ENCODE measurements at places on chromosomes 2 and 18.

GRCh38 chr18:61528961-61529360 is 195.7 kb downstream of the CDH20 start:
- DNase-seq = no peak

- DNase-seq = no peak
These were observed 125.0 kb downstream of the SETBP1 start for GRCh38 chr18:44805643-44806042.

DNA sequence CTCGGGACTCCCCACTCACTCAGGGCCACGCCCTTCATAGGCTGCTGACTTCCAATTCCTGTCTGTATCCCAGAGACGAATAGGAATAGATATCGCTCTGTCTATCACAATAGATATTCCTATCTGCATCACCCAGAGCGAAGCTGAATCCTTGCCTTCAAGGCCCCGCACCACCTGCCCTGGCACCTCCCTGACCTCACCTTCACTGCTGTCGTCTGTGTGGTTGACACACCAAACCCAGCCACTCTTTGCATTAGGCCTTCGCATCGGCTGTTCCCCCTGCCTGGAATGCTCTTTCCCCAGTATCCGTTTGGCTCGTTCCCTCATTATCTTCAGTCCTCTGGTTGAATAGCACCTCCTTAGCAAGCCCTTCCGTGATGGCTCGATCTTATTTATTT is 43.5 kb downstream of the ATOH8 start:
- DNase-seq = no peak

DNA sequence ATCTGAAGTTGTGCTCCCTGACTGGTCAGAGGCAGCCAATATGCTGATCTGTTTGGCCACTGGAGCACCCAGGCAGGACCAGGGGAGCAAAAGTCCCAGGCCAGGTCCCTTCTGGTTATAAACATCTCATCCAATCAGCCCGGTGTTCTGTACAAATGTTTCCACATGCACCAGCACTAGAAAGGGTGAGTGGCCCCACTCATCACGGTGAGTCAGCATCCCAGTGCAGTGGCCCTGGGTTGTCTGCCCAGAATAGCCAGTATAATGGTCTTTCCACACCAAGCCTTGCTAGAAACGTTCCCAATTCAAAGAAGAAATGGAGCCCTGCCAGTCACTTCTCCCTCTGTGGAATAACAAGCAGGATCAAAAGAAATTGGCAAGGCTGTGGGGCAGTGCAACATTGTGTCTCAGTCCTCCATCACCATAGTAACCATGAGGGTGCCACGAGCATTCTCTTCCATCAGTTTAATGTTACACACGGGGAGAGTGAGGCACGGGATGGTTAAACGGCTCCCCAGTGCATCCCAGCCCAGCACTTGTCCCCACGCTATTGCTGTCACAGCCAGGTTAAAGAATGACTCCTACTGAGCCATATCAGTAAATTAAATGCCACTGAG is 174.9 kb downstream of the SEPTIN10 start:
- DNase-seq = no peak

- no peak for DNase-seq
These were observed 147.7 kb upstream of the SP5 start for GRCh38 chr2:170567429-170567828.

DNA sequence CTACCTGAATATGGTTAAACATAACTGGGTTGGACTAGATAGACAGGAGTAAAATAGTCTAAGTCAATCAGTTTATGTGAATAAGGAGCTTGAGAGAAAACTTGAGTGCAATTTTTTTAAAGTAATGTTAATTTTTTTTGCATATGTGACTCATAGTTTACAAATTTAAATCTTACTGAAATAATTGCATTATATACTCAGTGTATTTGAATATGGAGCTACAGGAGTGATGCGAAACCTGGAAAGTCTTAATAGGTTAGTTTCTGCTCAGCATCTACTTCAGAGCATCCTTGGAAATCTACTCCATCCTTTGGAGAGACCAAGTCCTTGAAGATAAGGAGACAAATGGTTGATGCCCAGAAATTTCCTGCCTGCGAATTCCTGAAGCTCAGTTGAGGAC is 318.8 kb upstream of the NXPH2 start:
- no peak for DNase-seq

DNA sequence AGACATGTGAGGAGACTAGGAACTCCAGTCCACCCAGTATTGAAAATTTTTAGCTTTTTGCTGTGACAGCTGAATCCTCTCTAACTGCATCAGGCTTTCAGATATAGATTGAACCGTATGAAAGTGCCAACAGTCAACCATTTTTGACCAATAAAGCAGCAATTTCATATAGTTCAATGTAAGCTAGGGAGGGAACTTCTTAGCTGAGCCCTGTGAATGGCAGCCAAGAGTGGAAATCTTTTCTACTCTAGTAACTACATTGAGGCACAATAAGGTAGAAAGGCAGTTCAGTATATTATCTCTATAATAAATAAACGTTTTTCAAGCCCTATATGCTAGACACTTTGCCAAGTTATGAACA is 96.3 kb upstream of the TANK start:
- no peak for DNase-seq

- DNase-seq = no peak
These were observed 121.4 kb upstream of the CCDC195 start for GRCh38 chr2:224837558-224837957.

DNA sequence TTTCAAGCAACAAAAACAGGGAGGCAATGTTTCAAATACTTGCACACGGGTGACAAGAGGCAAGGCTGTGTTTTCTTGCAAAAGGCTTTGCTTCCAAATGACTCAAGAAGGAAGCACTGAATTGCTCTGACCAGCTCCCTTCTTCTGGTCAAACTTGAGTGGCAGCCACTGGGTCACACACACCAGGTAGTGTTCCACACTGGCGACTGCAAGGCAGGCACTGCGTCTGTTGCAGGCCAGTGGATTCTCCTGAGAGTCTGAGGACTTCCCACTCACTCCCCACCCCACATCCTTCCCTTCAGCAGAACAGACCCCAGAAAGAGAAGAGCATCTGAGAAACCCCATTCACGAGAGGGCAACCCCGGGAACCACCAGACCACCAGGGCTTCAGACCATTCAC is 19.8 kb downstream of the PARD6G start:
- no peak for DNase-seq

- DNase-seq = no peak
These were observed 10.1 kb upstream of the NARS1 start for GRCh38 chr18:57631697-57632096.

DNA sequence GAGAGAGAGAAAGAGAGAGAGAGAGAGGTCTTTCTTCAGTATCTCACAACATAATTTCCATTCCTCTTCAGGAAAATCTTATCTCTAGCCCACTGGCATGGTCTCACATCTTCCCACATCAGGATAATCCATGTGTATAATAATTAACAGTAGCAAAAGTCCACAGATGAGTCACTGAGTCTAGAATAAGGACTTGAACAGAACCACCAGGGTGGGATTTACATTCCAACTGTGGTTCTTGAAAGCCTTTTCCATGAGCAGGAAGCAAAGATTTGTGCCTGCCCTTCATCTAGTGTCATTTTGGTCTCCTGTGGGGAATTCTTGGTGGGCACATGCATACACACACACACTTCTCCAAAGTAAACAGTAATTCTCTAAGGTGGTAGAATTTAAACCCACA is 107.1 kb upstream of the TCF4 start:
- DNase-seq = no peak
